NCI-H1417 (cell line): ENCODE measurements at places on chromosomes 2 and 18.

GRCh38 chr18:44229693-44230108, 451.0 kb upstream of the SETBP1 start:
- DNase-seq, result no peak

DNA sequence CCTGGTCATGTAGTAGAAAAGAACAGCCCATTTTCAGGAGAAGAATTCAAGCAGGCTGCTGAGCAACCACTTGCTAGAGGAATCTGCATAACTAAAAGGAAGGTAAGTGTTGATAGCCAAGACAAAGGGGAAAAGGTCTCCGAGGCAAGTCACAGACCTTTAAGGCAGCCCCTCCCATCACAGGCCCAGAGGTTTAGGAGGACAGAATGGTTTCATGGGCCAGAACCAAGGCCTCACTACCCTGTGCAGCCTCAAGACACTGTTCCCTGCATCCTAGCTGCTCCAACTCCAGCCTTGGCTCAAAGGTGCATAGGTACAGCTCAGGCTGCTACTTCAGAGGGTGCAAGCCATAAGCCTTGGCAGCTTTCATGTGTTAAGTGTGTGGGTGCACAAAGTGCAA, 238.6 kb upstream of the CYP26B1 start:
- DNase-seq, result no peak

DNA sequence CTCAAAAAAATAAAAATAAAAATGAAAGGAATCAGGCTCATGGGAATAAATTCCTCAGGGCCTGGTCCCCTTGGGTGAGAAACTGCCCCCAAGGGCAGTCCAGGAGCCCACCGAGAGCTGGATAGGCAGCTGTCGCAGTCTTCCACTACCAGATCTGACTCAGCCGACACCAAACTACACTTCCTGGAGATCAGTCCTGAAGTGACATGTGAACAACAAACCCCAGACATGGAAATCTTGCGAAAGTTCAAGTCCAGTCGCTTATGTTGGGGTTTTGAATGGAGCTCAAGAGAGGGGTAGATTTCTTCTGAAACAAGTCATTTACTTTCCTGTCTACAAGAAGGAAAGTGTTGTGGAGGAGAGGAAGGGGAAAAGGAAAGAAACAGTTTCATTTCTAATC, 12.9 kb downstream of the ADCY3 start:
- DNase-seq, result no peak

DNA sequence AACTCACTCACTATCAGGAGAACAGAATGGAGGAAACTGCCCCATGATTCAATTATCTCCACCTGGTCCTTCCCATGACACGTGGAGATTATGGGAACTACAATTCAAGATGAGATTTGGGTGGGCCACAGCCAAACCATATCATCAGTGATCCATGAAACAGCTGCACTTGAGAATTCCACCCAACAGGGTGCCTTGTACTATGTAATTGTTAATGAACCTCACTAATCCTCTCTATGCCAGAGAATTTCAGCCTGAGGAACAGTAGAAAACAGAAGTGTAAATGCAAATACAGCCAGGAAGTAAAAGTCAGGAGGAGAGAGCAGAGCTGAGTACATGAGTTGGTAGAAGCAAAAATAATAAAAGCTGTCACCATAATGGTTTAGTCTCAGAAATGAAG, 261.4 kb downstream of the EPHA4 start:
- no peak for DNase-seq

DNA sequence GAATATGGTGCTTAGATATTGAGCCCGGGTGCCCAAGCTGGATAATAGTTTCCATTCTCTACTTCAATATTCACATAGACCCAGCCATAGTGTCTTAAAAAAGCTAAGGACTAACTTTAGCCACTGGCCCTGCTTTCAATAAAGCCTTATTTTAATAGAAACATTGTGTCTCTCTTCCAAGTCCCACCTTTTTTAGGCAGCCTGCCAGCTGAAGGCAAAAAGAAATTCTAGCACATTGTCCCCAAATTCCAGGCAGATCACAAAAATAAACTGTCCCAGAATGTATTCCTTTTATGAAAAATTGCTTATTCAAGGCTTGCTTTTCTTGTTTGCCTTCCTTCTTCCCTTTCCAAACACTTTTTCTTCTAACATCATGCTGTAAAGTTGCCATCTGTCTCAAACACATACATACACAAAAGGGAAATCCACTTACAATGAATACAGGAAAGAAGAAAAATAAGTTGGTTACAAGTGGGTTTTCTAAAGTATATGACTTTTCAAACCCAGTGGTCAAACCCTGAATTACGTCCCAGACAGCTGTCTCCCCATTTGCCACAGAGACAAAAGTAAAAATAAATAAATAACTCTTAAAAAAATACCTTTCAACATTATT, 778.5 kb downstream of the BCL11A start:
- no peak for DNase-seq

DNA sequence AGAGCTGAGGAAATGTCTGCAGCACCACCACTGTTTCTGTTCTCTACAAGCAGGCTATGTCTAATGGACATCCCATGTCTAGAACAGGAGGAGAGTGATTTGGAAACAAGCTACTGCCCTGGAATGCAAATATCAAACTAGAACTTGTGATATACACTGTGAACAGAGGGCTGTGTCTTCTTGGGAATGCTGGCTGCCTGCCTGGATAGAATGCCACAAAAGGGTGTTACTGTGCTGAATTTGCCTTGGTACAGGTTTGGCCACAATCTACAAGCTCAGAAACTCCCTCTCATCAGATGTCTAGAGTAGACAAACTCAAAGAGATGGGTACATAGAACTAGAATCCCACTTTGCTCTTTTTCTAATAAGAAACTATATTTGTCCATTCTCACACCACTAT, 170.5 kb downstream of the NYAP2 start:
- DNase-seq, result no peak

DNA sequence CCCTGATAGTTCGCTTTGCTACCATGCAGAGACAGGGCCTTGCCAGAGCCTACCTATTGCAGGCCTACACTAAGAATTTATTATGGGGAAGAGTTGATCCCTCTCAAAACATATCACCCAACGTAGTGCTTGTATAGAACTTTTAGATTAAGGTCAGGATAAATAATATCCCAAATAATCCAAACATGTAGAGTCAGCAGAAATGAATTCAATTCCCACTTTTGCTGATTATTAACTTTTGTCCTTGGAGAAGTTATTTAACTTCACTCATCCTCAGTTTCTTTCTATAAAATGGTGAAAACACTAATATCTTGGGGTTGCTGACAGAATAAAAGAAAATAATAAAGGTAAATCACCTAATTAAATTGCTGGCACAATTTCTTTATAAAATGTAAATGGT, 294.1 kb downstream of the XIRP2 start:
- DNase-seq, result no peak

GRCh38 chr2:133324150-133324561, 244.1 kb downstream of the NCKAP5 start:
- no peak for DNase-seq

DNA sequence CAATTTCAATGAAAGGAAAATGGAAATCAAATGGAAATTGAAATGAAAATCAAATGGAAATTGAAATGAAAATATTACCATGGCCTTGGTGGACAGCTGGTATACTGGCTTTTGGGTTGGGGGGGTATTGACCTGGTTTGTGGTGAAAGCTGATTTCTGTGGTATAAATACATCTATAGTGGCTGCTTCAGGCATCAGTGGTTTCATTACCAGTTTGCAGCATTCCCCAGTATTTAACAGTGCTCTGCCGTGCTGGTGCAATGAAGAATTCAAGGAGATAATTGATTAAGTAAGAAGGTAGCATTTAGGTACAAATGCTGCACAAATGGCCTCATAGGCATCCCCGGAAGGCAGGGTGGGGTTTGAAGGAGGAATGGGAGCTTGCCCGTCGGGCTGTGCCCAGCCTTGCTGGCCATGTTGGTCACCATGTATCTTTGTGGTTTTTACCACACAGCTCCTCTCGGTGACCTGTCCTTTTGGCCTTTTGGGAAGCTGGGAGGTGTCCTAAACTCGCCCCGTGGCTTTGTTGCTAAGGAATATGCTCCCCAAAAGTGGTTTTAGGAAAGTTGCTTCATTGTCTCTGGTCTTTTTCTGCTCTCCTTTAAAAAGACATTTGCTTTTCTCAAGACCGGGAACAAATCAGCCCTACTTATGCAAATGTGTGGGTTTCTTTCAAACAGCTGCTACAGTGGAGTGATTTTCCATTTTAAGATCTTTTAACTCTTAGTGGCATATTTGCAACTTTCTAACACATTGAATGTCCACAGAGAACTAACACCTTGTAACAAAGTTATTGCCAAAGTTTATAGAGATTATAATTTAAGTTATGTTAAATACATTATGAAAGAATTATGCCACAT, 28.6 kb downstream of the SNTG2 start:
- peak; percentile 52 for DNase-seq

DNA sequence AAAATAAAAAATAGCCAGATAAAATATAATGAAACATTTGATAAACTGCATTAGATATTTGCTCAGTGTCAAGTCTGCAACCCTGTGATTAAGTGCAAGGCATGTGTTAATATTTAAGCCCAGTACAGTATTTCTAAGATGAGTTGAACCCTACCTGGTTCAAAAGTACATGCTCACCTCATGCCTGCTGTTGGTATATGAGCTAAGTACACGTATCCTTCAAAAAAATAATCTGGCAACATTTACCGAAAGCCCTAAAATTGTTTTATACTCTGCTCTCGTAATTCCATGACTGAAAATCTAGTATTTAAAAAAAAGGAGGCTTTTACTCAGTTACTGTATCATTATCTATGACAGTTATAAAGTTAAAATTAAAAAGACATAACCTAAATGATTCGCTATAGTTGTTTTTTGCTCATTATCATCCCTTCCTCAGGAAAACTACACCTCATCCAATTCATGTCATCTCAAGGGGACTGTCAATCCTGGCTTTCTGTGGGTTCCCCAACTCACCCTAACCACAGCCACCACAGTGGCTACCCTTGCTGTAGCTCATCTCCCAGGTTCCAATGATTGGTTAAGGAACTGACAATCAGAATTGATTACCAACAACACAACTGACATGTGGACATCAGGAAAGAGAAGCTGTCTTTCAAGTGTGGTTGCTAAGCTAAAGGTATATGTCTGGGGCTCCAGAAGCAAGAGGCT, 10.6 kb downstream of the TLK1 start:
- DNase-seq, result no peak

DNA sequence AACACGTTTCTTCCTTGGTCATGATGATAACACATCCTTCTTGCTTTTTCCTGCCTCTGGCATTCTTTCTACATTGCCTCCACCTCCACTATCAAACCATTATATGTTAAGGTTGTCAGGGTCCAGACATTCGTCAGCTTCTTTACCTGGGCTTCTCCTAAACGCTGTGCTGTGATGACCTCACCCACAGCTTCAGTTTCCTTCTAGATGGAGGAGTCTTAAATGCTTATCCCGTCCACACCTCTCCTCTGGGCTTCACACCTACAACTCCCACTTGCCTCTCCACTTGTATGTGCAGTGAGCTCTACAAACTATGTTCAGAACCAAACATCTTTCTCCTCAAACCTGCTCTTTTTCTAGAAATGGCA, 666 bp upstream of the STAT1 start:
- DNase-seq, result peak; percentile 55

DNA sequence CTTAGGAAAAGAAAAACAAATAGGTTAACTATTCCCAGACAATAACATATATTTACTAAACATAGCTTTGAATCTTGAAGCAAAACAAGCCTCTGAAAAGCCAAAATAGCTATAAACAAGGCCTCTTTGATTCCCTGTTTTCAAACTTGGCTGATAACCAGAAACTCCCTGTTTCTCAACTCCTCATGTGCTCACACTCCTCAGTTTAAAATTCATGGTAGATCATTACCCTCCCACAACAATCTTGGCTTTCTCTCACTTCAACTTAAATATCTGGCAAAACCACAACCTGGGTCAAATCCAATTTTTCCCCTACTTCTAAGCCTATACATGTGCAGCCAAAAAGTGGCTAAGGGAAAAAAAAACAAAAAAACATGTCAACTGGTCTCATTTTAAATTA, 15.6 kb downstream of the SUCLG1 start:
- DNase-seq, result no peak

GRCh38 chr2:27903649-27904404, 13.3 kb downstream of the BABAM2 start:
- no peak for DNase-seq

DNA sequence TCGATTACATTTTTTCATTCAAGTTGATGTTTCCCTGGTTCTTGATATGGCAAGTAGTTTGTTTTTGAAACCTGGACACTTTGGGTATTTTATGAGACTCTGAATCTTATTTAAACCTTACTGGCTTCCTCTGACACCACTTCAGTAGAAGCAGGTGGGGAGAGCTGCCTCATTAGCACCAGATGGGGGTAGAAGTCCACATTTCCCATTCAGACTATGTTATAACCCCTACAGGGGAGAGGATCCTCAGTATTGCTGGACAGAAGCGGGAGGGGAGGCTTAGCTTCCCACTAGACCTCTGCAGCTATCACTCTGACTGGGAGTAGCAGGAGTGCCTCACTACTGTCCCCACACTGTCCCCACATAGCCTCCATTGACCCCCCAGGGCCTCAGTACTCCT, 145.3 kb upstream of the SLC35G4 start:
- no peak for DNase-seq
